Sigmoid colon (tissue), 7 donors: ENCODE measurements at places on chromosomes 11 and 22. TPM values are rescaled to one million over a fixed set of nuclear protein-coding genes. Genes with fewer than 3 reads are reported as not detected.

GRCh38 chr11:75514596-75514995 lies 11.1 kb downstream of the GDPD5 start:
- H3K36me3 ChIP-seq: no peaks in the 10 kb centered on the region
- H3K4me1 ChIP-seq: no peaks in the 10 kb centered on the region
- H3K4me3 ChIP-seq: no peak overlapping the region

- DNase-seq: no peak
- H3K4me1 ChIP-seq: no peaks in the 10 kb centered on the region
- no peaks in the 10 kb centered on the region for H3K36me3 ChIP-seq
Observed at GRCh38 chr11:119759324-119759723, 30.3 kb upstream of the NECTIN1 start.

- no peaks in the 10 kb centered on the region for H3K27me3 ChIP-seq
- H3K4me3 ChIP-seq: no peak overlapping the region
- H3K4me1 ChIP-seq: peaks cover 74% of the 10 kb centered on the region
Observed at GRCh38 chr11:12893787-12894672, 115.1 kb upstream of the RASSF10 start.

DNA sequence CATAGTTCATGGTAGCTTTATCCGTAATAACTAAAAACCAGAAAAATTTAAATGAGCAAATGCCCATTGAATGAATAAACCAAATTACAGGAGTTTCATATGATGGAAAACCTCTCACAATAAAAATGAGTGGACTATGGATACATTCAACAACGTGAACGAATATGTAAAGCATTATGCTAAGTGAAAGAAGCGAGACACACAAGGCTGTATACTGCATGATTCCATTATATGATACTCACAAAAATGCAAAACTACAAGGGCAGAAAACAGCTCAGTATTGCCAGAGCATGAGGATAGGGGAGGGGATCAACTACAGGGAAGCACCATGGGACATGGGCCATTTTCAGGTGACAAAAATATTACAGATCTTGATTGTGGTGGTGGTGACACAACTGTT lies 22.2 kb downstream of the DDI1 start:
- H3K4me1 ChIP-seq: peaks cover 12% of the 10 kb centered on the region
- no peak for DNase-seq
- no peak overlapping the region for H3K4me3 ChIP-seq
- no peaks in the 10 kb centered on the region for H3K36me3 ChIP-seq

DNA sequence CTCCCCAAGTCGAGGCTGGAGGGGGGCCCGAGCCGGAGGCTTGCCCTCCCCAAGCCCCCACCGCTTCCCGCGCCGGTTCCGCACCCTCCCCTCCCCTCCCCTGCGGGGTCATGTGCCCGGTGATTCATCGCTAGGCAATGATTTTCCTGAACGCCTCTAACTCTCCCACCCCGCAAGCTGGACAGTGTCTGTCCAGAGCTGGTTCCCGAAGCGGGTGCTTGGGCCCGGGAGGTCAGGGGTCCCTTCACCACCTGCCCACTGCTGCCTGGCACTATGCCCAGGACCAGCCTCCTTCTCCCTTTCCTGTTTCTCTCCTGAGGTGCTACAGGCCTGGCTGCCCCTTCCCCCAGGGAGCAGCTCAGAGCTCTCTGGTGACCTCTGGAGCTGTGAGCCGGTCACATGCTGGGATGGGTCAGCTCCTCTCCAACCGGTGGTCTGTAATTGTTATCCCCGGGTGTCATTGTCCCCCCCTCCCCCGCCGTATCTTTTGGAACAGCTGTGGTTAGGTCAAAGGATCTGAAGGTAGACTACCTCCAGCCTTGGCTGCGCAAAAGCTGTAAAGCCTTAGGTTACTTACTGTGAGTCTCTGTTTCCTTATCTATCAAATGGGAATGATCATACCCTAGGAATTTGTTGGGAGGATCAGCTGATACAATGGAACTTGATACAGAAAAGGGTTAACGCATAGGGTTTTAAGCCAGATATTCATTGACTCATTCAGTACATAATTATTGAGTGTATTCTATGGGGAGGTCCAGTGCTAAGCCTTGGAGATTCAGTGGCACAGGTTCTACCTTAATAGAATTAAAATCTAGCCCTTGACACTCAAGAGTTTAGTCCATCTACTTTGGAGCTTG lies 753 bp downstream of the STX3 start:
- H3K4me3 ChIP-seq: peak overlapping the region; percentile 80
- H3K36me3 ChIP-seq: no peaks in the 10 kb centered on the region
- no peaks in the 10 kb centered on the region for H3K4me1 ChIP-seq
- peak overlapping the region; percentile 89 for H3K27ac ChIP-seq
- no peaks in the 10 kb centered on the region for H3K27me3 ChIP-seq

DNA sequence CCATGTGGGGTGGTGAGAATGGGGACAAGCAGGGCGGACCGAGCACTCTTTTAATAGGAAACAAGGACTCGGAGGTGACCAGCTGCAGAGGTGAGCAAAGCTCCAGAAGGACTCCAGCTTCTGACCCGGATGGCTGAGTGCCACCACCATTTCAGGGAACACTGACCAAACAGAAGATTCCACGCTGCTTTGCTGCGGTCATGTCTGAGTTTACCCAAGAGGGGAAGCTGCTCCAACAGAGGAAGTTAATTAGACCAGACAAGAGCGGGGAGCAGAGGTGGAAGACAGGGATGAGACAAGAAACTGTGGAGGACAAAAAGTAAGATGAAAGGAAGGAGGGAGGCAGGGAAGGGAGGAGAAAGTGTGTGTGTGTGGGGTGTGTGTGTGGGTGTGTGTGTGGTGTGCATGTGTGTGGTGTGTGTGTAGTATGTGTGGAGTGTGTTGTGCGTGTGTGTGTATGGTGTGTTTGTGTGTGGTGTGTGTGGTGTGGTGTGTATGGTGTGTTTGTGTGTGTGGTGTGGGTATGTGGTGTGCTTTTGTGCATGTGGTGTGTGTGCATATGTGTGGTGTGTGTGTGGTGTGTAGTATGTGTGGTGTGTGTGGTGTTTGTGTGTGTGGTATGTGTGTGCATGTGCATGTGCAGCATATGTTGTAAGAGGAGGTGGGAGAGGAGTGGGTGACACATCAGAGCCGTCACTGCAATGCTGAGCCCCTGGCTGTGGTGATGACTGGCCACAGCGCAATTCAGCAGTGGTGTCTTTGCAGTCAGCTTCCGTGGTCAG lies 82.2 kb upstream of the AKIP1 start:
- no peak overlapping the region for H3K4me3 ChIP-seq
- H3K36me3 ChIP-seq: no peaks in the 10 kb centered on the region
- H3K27ac ChIP-seq: no peak overlapping the region

GRCh38 chr11:105004021-105004420 lies 18.9 kb downstream of the CASP5 start:
- no peak overlapping the region for H3K4me3 ChIP-seq
- no peak overlapping the region for H3K27ac ChIP-seq
- H3K36me3 ChIP-seq: no peaks in the 10 kb centered on the region
- no peak for DNase-seq
- no peaks in the 10 kb centered on the region for H3K4me1 ChIP-seq

- DNase-seq: no peak
- peaks cover 49% of the 10 kb centered on the region for H3K4me1 ChIP-seq
- H3K27me3 ChIP-seq: no peaks in the 10 kb centered on the region
- no peak overlapping the region for H3K4me3 ChIP-seq
- H3K27ac ChIP-seq: peak overlapping the region; percentile 85
Observed at GRCh38 chr22:35842954-35843353, 125.3 kb downstream of the APOL5 start.

DNA sequence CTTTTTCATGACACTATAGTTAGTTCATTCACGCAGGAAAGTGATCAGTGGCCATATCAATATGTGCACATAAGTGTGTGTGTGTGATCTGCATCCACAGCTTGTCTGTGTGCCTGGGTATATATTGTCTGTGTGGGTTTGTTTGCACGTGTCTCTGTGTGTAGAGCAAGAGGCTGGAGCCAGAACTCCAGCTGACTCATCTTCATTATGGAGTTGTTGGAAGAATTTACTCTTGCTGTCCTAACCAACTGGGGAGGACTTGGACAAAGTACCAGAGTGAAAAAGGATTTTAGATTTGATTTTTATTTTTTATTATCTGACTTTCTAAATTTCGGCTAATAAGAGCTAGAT lies 63.9 kb downstream of the TP53I11 start:
- no peaks in the 10 kb centered on the region for H3K27me3 ChIP-seq
- H3K4me1 ChIP-seq: no peaks in the 10 kb centered on the region
- peak overlapping the region; percentile 69 for H3K27ac ChIP-seq

DNA sequence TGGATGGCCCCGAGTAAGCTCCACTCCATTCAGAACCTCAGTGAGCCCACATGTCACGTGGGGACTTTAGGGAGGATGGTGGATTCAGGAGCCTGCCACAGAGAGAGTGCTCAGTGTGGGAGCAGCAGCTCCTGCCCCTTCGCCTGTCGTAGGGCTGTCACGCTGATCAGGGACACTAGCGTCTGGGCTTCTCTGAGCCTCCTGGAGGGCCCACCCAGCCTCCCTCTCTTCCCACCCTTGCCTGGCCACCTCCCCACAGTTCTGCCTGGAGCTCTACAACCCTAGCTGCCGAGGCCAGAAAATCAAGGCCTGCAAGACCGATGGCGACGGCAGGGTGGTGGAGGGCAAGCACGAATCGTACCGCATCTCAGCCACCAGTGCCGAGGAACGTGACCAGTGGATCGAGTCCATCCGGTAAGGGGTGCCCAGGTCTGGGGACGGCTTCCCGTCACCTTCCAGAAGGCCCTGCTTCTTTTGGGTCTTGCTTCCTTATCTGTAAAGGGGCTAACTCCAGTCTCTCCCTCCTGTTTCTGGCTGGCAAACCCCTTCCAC lies 29.5 kb downstream of the CYTH4 start:
- no peaks in the 10 kb centered on the region for H3K27me3 ChIP-seq
- no peak for DNase-seq
- no peak overlapping the region for H3K4me3 ChIP-seq
- H3K27ac ChIP-seq: no peak overlapping the region
- H3K36me3 ChIP-seq: no peaks in the 10 kb centered on the region
- H3K4me1 ChIP-seq: no peaks in the 10 kb centered on the region

- no peak overlapping the region for H3K4me3 ChIP-seq
- H3K27me3 ChIP-seq: no peaks in the 10 kb centered on the region
- DNase-seq: no peak
- H3K36me3 ChIP-seq: no peaks in the 10 kb centered on the region
- no peaks in the 10 kb centered on the region for H3K4me1 ChIP-seq
Observed at GRCh38 chr22:16933291-16934282, 74.4 kb downstream of the GAB4 start.

DNA sequence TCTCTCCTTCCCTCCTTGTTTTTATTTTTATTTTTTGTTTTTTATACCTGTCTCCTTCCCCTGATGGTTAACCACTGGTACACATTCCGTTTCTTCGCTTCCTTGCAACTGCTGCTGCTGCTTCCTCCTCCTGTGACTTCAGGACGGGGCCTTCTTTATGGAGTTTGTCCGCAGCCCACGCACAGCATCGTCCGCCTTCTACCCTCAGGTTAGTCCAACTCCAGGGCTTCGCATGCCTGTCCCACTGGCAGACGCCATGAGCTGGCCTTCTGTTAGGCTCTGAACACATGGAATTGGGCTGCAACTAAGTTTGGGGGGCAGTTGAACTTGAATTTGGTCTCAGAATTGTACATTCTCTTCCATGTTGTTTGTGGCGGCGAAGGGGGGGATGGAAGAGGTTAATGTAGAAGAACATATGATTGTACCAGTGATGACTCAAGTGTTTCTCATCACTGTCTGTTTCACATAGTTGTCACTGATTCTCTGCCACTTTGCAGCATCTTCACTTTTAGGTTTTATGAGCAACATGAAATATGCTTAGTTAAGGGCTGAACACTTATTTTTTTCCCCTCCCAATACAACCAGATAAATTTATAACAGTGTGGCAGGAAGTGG lies 83.0 kb upstream of the YWHAH start:
- H3K4me3 ChIP-seq: no peak overlapping the region
- H3K27me3 ChIP-seq: no peaks in the 10 kb centered on the region
- H3K4me1 ChIP-seq: no peaks in the 10 kb centered on the region
- H3K27ac ChIP-seq: no peak overlapping the region

DNA sequence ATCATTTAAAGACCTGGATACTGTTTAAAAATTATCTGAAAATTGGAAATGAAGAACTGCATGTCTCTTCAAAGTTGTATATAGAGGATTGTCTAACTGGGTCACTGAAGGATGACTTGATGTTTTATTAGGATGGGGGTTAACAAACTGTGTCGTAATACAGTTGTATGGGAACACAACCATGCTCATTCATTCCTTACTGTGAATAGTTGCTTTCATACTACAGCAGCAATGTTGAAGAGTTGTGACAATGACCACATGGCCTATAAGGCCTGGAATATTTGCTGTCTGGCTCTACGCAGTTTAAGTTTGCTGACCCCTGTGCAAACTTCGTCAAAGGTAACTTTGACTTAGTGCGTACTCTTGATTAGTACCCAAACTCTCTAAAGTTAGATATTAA lies 38.4 kb downstream of the FDX1 start:
- H3K27ac ChIP-seq: no peak overlapping the region
- no peak overlapping the region for H3K4me3 ChIP-seq
- no peaks in the 10 kb centered on the region for H3K4me1 ChIP-seq
- no peaks in the 10 kb centered on the region for H3K36me3 ChIP-seq

- no peaks in the 10 kb centered on the region for H3K27me3 ChIP-seq
- peaks cover 8% of the 10 kb centered on the region for H3K4me1 ChIP-seq
- H3K27ac ChIP-seq: peak overlapping the region; percentile 57
- H3K4me3 ChIP-seq: no peak overlapping the region
- H3K36me3 ChIP-seq: peaks cover 37% of the 10 kb centered on the region
Observed at GRCh38 chr11:75280227-75280701, 39.7 kb downstream of the TPBGL start.

DNA sequence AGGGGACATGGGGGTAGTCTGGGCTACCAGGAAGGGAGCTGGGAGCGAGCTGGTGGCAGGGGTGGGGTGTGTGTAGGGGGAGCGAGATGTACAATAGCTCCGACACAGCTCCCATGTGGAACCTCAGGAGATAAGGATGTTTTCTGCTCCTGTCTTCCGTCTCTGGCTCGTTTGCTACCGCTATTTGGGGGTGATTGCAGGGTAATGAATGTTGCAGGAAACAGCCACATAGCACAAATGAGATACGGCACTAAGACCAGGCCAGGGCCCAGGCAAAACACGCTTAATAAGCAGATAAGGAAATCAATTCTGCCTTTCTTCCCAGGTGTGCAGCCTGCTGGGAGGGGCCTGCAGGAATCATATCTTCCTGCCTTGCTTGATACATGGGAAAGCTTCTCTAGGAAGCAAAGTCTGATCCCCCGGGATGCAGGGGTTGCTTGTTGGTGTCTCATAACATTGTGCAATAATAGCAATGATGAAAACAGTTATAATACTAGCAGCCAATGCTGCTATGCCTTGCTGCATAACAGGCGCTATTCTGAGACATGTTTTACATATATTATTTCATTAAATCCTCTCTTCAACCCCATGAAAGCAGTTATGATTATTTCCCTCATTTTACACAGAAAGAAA lies 158.7 kb downstream of the ST3GAL4 start:
- no peak overlapping the region for H3K27ac ChIP-seq
- no peaks in the 10 kb centered on the region for H3K27me3 ChIP-seq
- DNase-seq: peak; percentile 30
- no peaks in the 10 kb centered on the region for H3K4me1 ChIP-seq
- H3K4me3 ChIP-seq: no peak overlapping the region
- no peaks in the 10 kb centered on the region for H3K36me3 ChIP-seq

GRCh38 chr11:15970506-15971214 lies 385.7 kb downstream of the SOX6 start:
- H3K4me3 ChIP-seq: no peak overlapping the region
- peaks cover 30% of the 10 kb centered on the region for H3K4me1 ChIP-seq
- H3K36me3 ChIP-seq: no peaks in the 10 kb centered on the region
- H3K27ac ChIP-seq: no peak overlapping the region
- H3K27me3 ChIP-seq: no peaks in the 10 kb centered on the region

The FAM180B gene
- polyA plus RNA-seq: not detected

The CASP5 gene
- 25.4 TPM for polyA plus RNA-seq

The CECR2 gene
- polyA plus RNA-seq: 0.39 TPM

The TBX1 gene
- polyA plus RNA-seq: 1.8 TPM

The PATE2 gene
- polyA plus RNA-seq: not detected

The TRIM34 gene
- 7.4 TPM for polyA plus RNA-seq

The SLC35E4 gene
- polyA plus RNA-seq: 4.0 TPM
